D341Med (cell line): ENCODE measurements at places on chromosomes 5 and 9.

DNA sequence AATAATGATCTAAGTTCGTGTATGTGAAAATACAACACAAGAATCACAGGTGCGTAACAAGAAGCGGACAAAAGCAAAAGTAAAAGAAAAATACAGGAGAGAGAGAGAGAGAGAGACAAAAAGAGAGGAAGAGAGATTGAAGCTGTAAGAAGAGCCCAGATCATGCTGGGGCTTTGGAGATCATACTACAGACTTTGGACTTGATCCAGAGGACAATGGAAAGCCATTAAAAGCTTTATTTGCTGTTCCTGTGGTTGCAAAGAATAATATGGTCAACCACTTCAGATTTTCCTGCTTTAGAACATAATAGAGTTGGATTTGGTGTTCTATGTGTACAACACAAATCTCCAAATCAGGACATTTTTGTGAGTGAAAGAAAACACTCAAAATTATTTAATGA lies 561.4 kb downstream of the CAAP1 start:
- DNase-seq = no peak

DNA sequence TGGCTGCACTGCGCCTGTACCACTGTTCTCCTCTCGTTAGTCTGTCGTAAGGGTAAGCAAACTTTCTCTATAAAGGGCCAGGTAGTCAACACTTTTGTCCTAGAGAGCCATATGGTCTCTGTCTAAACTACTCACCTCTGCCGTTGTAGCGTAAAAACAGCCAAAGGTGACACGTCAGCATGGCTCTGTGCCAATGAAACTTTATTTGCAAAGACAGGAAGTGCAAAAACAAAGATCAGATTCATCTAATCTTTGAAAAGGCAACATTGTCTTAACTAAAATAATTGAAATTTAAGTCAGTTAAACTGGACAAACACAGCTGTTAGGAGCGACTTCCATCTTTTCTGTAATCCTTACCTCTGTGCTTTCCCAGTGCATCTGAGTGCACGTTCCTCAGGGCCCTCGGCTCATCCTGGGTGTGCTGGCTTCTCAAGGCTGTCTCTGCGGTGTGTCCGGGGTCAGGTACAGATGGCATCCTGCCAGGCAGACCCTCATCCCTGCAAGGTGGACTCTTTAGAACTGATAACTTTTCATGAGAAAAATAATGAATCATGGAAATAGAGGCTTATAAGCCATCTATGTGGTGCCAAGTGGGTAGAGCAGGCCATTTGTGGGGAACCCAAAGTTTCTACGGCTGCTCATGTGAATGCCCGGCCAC lies 35.2 kb upstream of the IRX4 start:
- DNase-seq = no peak

GRCh38 chr9:73204936-73205335 lies 53.3 kb downstream of the ANXA1 start:
- no peak for DNase-seq

GRCh38 chr9:108394726-108395125 lies 461.1 kb downstream of the ACTL7B start:
- no peak for DNase-seq

- DNase-seq = no peak
Observed at GRCh38 chr5:96885518-96886338, 9.4 kb downstream of the ERAP2 start.

GRCh38 chr9:17862629-17863028 lies 283.8 kb downstream of the SH3GL2 start:
- no peak for DNase-seq

DNA sequence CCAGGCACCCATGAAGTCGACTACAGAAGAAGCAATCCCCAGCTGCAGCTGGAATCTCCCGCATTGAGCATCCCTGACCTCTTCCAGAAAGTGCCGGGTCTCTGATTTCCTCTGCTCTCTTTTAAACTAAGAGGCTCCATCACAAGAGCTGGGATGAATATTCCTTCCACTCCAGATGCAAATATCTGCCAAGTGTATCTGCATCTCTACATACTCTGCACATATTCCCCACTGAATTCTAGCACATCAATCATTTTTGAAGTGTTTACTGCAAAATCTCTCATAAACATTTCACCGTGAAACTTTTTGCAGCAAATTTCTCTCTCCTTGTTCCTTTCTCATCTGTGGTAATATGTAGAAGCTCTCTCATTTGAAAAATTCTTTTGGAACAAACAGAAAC lies 161.5 kb downstream of the GABRB2 start:
- no peak for DNase-seq

DNA sequence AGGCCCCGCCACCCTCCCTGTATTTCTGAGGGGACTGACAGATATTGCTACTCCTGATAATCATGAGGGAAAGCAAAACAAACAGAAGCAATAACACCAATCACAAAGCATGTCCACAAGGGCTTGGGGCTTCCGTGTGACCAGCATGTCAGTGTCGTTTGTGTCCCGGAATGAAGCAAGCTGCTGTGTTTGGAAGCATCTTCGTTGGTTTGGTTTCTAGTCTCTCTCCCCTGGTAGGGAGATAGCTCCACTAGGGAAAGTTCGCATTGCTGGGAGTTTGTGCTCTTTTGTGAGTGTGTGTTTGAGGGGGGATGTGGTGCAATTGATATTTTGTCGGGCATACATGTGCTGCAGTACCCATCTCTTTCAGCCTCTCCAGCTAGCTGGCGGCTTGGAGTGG lies 1.4 kb downstream of the GRIA1 start:
- DNase-seq = no peak
